ENCODE measurements at places on chromosomes 3 and 15.

DNA sequence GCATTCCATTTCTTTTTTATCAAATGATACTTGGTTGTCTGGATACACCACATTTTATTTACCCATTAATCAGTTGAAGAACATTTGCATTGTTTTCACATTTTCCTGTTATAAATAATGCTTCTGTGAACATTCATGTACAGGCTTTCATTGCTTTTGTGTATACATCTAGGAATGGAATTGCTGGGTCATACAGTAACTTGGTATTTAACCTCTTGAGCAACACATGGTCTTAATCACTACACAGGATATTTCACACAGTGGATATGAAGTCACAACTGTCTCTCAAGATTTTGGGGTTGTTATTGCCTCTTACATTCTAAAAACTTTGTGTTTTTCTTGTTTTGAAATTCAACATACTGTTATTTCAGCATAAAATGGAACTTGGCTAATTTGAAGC, 48.2 kb downstream of the C3orf85 start:
- no peaks in the 10 kb centered on the region for H3K27me3 ChIP-seq
- peaks cover 25% of the 10 kb centered on the region for H3K4me1 ChIP-seq
- no peak overlapping the region for H3K4me3 ChIP-seq
- peaks cover 3% of the 10 kb centered on the region for H3K36me3 ChIP-seq
- no peak for DNase-seq
- no peak overlapping the region for H3K27ac ChIP-seq

- no peak overlapping the region for H3K4me3 ChIP-seq
- no peak for DNase-seq
- no peaks in the 10 kb centered on the region for H3K36me3 ChIP-seq
- H3K27ac ChIP-seq, result no peak overlapping the region
- peaks cover 30% of the 10 kb centered on the region for H3K4me1 ChIP-seq
Observed at GRCh38 chr15:94397337-94397736, 166.0 kb downstream of the MCTP2 start.

DNA sequence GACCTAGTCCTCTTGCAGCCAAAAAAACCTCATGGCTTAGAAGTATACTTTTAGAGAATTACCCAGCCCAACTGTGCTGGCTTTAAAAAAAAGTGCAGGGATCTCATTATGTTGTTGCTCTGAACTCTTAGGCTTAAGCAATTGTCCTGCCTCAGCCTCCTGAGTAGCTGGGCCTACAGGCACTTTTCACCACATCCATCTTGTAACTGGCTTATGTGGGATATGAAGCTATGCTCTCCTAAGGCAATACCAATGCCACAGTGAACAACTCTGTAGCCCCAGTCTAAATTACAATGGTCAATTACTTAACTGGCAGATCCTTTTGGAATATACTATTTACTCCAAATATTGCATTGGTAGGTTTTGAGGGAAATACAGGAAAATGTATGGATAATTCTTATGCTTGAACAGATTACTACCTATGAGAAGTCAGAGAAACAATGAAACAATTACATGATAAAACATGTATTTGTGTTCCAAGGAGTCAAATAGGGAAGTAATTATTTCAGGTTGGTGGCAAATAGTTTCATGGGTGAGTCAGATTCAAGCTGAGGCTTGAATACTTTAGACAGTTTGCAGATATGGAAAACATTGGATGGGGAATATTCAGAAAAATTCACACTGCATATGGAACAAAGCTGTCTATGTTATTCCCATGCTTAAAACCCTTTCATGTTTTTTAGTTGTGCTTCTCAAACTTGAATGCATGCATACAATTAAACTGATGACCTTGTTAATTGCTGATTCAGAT, 34.6 kb upstream of the GPR149 start:
- no peaks in the 10 kb centered on the region for H3K27me3 ChIP-seq
- H3K27ac ChIP-seq, result no peak overlapping the region
- H3K36me3 ChIP-seq, result no peaks in the 10 kb centered on the region
- peaks cover 2% of the 10 kb centered on the region for H3K4me1 ChIP-seq
- no peak overlapping the region for H3K4me3 ChIP-seq

- H3K4me3 ChIP-seq, result peak overlapping the region; percentile 89
- H3K4me1 ChIP-seq, result peaks cover 45% of the 10 kb centered on the region
- DNase-seq, result no peak
- no peaks in the 10 kb centered on the region for H3K36me3 ChIP-seq
Observed at GRCh38 chr3:24492971-24493551, 1.6 kb downstream of the THRB start.

GRCh38 chr3:54957711-54958110, 29.9 kb upstream of the LRTM1 start:
- no peak overlapping the region for H3K4me3 ChIP-seq
- H3K27ac ChIP-seq, result no peak overlapping the region

DNA sequence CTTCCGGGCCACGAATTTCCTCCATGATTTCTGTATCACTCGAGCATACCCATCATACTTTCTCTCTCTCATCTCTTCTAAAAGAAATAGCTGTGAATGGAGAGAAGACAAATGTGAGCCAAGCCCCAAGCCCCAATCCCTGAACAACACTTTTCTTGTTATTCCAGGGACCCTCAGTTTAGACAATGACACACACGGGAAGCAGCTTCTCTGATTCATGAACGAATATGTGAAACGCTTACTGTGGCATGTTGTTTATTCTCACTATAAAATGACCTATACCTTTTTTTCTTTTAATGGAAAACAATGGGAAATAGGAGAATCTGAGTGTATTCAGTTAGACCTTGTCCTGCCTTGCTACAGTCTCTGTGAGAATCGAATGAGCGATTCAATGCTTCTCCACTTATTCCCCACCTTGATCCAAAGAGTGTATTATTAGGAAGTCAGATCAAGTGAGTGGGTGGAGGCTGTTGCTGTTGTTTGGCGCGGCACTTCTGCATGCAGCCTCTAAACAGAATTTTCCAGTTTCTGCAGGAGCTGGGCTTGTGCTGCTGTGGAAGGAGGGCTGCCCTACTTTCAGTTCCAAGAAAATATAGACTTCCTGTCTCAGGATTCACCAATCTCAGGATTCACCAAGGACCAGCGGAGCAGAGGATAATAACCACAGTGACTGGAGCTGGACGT, 32.4 kb upstream of the LDHAL6B start:
- H3K36me3 ChIP-seq, result peaks cover 29% of the 10 kb centered on the region
- H3K27ac ChIP-seq, result no peak overlapping the region
- H3K4me3 ChIP-seq, result no peak overlapping the region
- peaks cover 8% of the 10 kb centered on the region for H3K4me1 ChIP-seq
- H3K27me3 ChIP-seq, result no peaks in the 10 kb centered on the region
- no peak for DNase-seq

GRCh38 chr15:42171122-42171521, 14.7 kb upstream of the PLA2G4F start:
- H3K27me3 ChIP-seq, result no peaks in the 10 kb centered on the region
- no peak overlapping the region for H3K4me3 ChIP-seq
- H3K36me3 ChIP-seq, result peaks cover 39% of the 10 kb centered on the region
- no peaks in the 10 kb centered on the region for H3K4me1 ChIP-seq
- DNase-seq, result no peak

DNA sequence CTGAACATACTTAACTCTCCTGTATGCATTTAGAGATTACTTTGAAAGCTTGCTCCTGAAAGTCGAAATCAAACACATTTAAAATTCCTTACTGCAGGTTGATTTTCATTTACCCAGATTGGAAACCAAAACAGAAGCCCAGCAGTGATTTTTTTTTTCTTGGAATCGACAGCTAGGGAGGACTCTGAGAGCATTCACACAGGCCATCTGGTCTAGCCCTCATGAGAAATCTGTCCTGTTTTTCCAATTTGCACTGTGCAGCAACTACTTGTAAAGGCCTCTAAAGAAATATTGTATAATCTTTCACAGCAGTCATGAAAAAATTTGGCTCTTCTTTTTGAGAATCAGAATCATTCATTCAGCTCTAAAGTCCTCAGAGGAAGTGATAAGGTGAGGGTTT, 179.2 kb downstream of the KCNAB1 start:
- DNase-seq, result no peak
- H3K27me3 ChIP-seq, result no peaks in the 10 kb centered on the region
- H3K27ac ChIP-seq, result no peak overlapping the region
- no peaks in the 10 kb centered on the region for H3K4me1 ChIP-seq

- no peaks in the 10 kb centered on the region for H3K27me3 ChIP-seq
- H3K4me3 ChIP-seq, result no peak overlapping the region
- no peaks in the 10 kb centered on the region for H3K36me3 ChIP-seq
- DNase-seq, result no peak
- no peak overlapping the region for H3K27ac ChIP-seq
- H3K4me1 ChIP-seq, result peaks cover 7% of the 10 kb centered on the region
Observed at GRCh38 chr3:30941342-30941741, 46.9 kb upstream of the GADL1 start.

- H3K36me3 ChIP-seq, result no peaks in the 10 kb centered on the region
- H3K4me1 ChIP-seq, result no peaks in the 10 kb centered on the region
- H3K4me3 ChIP-seq, result no peak overlapping the region
- DNase-seq, result no peak
- H3K27me3 ChIP-seq, result no peaks in the 10 kb centered on the region
Observed at GRCh38 chr3:56849698-56850097, 47.9 kb upstream of the ARHGEF3 start.

- H3K27ac ChIP-seq, result no peak overlapping the region
- H3K4me3 ChIP-seq, result no peak overlapping the region
- H3K27me3 ChIP-seq, result no peaks in the 10 kb centered on the region
- peaks cover 13% of the 10 kb centered on the region for H3K4me1 ChIP-seq
- no peaks in the 10 kb centered on the region for H3K36me3 ChIP-seq
Observed at GRCh38 chr15:100665570-100665969, 63.2 kb downstream of the ASB7 start.

DNA sequence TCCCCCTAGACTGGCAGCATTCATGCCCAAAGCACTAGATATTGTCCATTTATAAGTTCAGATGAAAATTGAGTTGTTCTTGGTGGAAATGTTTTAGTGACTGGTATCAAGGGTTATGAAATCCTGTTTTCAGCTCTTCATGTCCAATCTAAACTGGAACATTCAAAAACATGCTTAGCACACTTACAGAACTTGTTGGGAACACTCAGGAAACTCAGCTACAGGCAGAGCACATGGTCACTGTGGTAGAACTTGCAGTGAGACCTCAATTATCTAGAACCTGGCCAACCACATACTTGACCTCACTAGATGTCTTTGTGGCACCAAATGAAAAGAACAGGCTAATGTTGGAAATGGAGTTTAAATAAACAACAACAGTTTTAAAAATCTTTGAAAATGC, 88.8 kb downstream of the SMAD3 start:
- no peak overlapping the region for H3K27ac ChIP-seq
- H3K4me1 ChIP-seq, result peaks cover 48% of the 10 kb centered on the region
- no peak for DNase-seq
- H3K4me3 ChIP-seq, result no peak overlapping the region

GRCh38 chr3:151724576-151725562, 8.9 kb upstream of the AADACL2 start:
- DNase-seq, result no peak
- no peak overlapping the region for H3K27ac ChIP-seq
- H3K27me3 ChIP-seq, result no peaks in the 10 kb centered on the region
- H3K4me3 ChIP-seq, result no peak overlapping the region
- H3K36me3 ChIP-seq, result peaks cover 6% of the 10 kb centered on the region
- no peaks in the 10 kb centered on the region for H3K4me1 ChIP-seq

GRCh38 chr15:66184936-66185790, 68.4 kb downstream of the MEGF11 start:
- DNase-seq, result no peak
- H3K4me1 ChIP-seq, result peaks cover 66% of the 10 kb centered on the region
- H3K27ac ChIP-seq, result no peak overlapping the region

GRCh38 chr3:30232142-30232541, 374.3 kb upstream of the TGFBR2 start:
- no peaks in the 10 kb centered on the region for H3K36me3 ChIP-seq
- no peak for DNase-seq
- H3K27me3 ChIP-seq, result no peaks in the 10 kb centered on the region
- H3K4me1 ChIP-seq, result peaks cover 32% of the 10 kb centered on the region
- H3K27ac ChIP-seq, result no peak overlapping the region

GRCh38 chr3:54527953-54528352, 399.9 kb downstream of the LRTM1 start:
- H3K27me3 ChIP-seq, result no peaks in the 10 kb centered on the region
- no peak overlapping the region for H3K27ac ChIP-seq
- no peak for DNase-seq
- H3K4me1 ChIP-seq, result peaks cover 17% of the 10 kb centered on the region
- H3K36me3 ChIP-seq, result peaks cover 4% of the 10 kb centered on the region

DNA sequence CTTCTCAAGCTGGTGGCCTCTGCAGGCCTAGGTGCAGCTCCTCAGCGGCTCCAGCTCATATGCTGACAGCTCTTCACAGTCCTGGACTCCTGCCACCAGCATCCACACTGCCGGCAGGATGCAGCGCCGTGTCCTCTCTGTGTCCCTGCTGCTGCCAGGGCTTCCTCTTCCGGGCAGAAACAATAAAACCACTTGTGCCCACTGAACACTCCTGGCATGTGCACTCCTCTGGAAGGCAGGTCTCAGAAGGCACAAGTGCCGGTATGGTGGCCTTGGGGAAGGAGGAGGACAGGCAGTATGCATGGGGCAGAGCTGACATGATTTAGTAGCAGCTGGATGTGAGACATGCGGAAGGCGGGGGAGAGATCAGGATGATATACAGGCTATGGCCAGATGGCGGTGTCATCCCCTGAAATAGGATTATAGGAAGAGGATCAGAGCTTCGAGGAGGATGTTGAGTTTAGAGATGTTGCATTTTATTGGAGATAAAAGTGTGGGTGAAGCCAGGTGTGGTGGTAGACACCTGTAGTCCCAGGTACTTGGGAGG, 7.5 kb upstream of the MAN2A2 start:
- no peaks in the 10 kb centered on the region for H3K36me3 ChIP-seq
- no peaks in the 10 kb centered on the region for H3K4me1 ChIP-seq
- 0 out of 2 replicates have a peak, but pooled peaks cover 3% of the 10 kb centered on the region for H3K27me3 ChIP-seq
- no peak overlapping the region for H3K4me3 ChIP-seq
- no peak for DNase-seq

DNA sequence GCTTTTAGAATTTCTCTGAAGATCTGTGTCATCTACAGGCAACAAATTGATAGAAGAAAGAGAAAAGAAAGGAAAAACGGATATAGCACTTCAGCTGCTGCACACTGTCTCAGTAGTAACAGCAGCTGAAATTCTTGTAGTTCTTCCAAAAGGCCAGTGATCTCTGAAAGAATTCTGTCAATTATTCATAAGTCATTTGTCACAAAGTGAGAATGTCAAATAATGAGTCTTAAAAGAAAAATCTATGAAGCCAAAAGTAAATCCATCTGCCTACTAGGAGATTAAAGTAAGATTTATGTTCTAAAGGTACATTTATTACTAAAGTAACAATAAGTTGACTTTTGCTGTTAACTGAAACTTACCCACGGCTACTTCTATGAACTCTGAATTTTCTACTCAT, 24.6 kb downstream of the IFT80 start:
- no peak overlapping the region for H3K4me3 ChIP-seq
- peaks cover 5% of the 10 kb centered on the region for H3K4me1 ChIP-seq
- H3K36me3 ChIP-seq, result peaks cover 18% of the 10 kb centered on the region
- no peak for DNase-seq
- no peak overlapping the region for H3K27ac ChIP-seq
- H3K27me3 ChIP-seq, result no peaks in the 10 kb centered on the region

- no peak overlapping the region for H3K4me3 ChIP-seq
- H3K36me3 ChIP-seq, result 0 out of 2 replicates have a peak, but pooled peaks cover 12% of the 10 kb centered on the region
- H3K27ac ChIP-seq, result no peak overlapping the region
- H3K4me1 ChIP-seq, result peaks cover 9% of the 10 kb centered on the region
- no peaks in the 10 kb centered on the region for H3K27me3 ChIP-seq
- no peak for DNase-seq
Observed at GRCh38 chr3:49385617-49386016, 26.2 kb downstream of the RHOA start.
